Activated CD4-positive, alpha-beta T cell treated with anti-CD3 and anti-CD28 coated beads for 36 hours (primary cell): ENCODE measurements at places on chromosomes 7 and 10. TPM values are rescaled to one million over a fixed set of nuclear protein-coding genes. Genes with fewer than 3 reads are reported as not detected.

Gene SYNPO2L
- total RNA-seq: not detected

Gene PON2
- 4.5 TPM for total RNA-seq

Gene POLR2J2
- 20.0 TPM for total RNA-seq

Gene GRID1
- not detected for total RNA-seq

Gene CDC123
- 151 TPM for total RNA-seq

GRCh38 chr7:44382459-44383265 lies 57.3 kb upstream of the CAMK2B start:
- H3K27me3 ChIP-seq: no peaks in the 10 kb centered on the region
- no peak for DNase-seq
- H3K4me1 ChIP-seq: no peaks in the 10 kb centered on the region
- H3K4me3 ChIP-seq: no peak overlapping the region

DNA sequence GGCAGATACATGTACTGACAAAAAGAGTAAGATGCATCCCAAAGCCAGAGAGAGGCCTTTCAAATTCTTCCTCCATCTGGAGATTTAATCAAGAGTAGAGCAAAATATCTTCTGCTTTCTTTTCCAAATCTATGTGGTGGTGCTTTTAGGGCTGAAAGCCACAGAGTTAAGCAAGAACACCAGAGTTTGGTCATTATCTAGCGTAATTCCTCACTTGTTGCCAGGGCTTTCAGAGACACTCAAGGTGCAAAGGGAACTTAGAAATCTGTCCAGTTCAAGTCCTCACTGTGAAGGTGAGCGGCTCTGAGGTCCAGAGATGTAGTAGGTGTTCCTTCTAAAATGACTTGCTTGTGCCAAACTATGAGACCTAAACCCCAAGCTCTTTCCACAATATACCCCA lies 10.9 kb upstream of the NFE2L3 start:
- H3K4me3 ChIP-seq: no peak overlapping the region
- peaks cover 4% of the 10 kb centered on the region for H3K27me3 ChIP-seq
- H3K36me3 ChIP-seq: no peaks in the 10 kb centered on the region
- no peak overlapping the region for H3K27ac ChIP-seq
- DNase-seq: no peak

- no peak overlapping the region for H3K4me3 ChIP-seq
- no peak overlapping the region for H3K27ac ChIP-seq
- H3K27me3 ChIP-seq: peaks cover 3% of the 10 kb centered on the region
- H3K4me1 ChIP-seq: no peaks in the 10 kb centered on the region
- no peaks in the 10 kb centered on the region for H3K36me3 ChIP-seq
Observed at GRCh38 chr10:81007872-81008271, 470.2 kb downstream of the SH2D4B start.

GRCh38 chr7:14321947-14322346 lies 332.5 kb upstream of the ETV1 start:
- no peaks in the 10 kb centered on the region for H3K27me3 ChIP-seq
- DNase-seq: no peak
- no peaks in the 10 kb centered on the region for H3K4me1 ChIP-seq
- H3K36me3 ChIP-seq: no peaks in the 10 kb centered on the region
- no peak overlapping the region for H3K4me3 ChIP-seq
- no peak overlapping the region for H3K27ac ChIP-seq

- H3K27me3 ChIP-seq: no peaks in the 10 kb centered on the region
- no peak overlapping the region for H3K4me3 ChIP-seq
- H3K4me1 ChIP-seq: no peaks in the 10 kb centered on the region
- DNase-seq: no peak
- no peaks in the 10 kb centered on the region for H3K36me3 ChIP-seq
Observed at GRCh38 chr7:47344171-47344955, 237.5 kb downstream of the TNS3 start.

GRCh38 chr10:122707535-122707934 lies 7.9 kb upstream of the C10orf120 start:
- no peak for DNase-seq
- H3K27ac ChIP-seq: no peak overlapping the region
- H3K36me3 ChIP-seq: no peaks in the 10 kb centered on the region

GRCh38 chr7:157602581-157602980 lies 265.8 kb downstream of the DNAJB6 start:
- no peak overlapping the region for H3K4me3 ChIP-seq
- peaks cover 2% of the 10 kb centered on the region for H3K4me1 ChIP-seq
- no peak for DNase-seq

- no peak overlapping the region for H3K4me3 ChIP-seq
- peak; percentile 21 for DNase-seq
Observed at GRCh38 chr10:4514445-4515108, 311.4 kb upstream of the AKR1E2 start.

- DNase-seq: no peak
- H3K36me3 ChIP-seq: no peaks in the 10 kb centered on the region
- H3K4me1 ChIP-seq: peaks cover 35% of the 10 kb centered on the region
- H3K27me3 ChIP-seq: no peaks in the 10 kb centered on the region
Observed at GRCh38 chr10:943334-944033, 12.0 kb upstream of the LARP4B start.

- H3K36me3 ChIP-seq: no peaks in the 10 kb centered on the region
- H3K27me3 ChIP-seq: no peaks in the 10 kb centered on the region
- H3K4me1 ChIP-seq: no peaks in the 10 kb centered on the region
- no peak overlapping the region for H3K27ac ChIP-seq
Observed at GRCh38 chr10:18523858-18524257, 127.5 kb downstream of the NSUN6 start.
